ENCODE measurements at places on chromosomes 16 and 17. TPM values are rescaled to one million over a fixed set of nuclear protein-coding genes. Genes with fewer than 3 reads are reported as not detected.

DNA sequence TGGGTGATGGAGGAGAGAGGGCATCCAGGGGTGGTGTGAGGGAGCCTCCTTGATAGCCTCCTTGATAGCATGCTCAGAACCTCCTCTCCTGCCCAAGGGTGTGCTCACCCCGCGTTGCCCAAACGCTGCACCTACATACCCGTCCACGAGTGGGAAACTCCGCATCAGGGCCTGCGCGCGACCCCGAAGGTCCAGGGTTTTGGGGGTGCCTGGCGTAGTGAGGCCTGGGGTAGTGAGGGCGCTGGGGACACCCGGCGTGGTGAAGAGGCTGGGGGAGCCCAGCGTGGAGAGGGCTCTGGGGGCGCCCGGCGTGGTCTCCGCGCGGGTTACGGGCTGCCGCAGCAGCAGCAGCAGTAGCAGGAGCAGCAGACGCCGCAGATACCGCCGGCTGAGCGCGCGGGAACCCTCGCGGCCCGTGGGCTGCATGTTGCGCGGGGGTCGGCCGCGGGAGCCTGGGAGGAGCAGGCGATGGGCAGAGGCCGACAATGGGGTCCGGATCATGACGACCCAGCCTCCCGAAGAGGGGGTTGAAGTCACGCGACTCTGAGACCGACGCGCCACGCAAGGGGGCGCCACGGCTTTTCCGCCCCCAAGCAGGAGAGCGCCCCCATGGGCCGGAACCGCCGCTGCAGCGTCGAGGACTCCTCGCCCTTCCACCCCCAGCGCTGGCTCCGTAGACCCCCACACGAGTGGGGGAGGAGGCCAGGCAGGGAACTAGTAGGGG lies at the start of gene DPEP3:
DPEP3 (minus strand) TSS at position 545 of the 724 bp plus-strand sequence; CDS start at position 426, 119 bp downstream.
- DNase-seq = no peak

DNA sequence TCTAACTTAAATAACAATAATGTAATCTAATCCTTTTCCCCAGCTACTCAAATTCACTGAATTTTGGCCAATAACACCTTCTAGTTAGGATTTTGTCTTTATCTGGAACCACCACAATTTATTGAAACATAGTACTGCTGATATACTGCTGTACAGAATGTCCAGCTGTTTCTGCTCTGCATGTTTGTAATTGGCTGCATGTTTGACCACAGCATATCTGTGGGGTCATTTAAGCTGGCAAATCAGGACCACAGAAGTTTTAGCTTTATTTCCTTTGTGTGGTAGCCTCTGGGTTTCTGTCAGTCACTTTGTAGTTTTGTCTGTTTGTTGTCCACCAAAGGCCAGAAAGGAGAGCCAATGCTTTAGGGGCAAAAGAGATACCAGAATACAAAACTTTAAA lies 22.2 kb upstream of the RAB11FIP4 start:
- no peak for DNase-seq

DNA sequence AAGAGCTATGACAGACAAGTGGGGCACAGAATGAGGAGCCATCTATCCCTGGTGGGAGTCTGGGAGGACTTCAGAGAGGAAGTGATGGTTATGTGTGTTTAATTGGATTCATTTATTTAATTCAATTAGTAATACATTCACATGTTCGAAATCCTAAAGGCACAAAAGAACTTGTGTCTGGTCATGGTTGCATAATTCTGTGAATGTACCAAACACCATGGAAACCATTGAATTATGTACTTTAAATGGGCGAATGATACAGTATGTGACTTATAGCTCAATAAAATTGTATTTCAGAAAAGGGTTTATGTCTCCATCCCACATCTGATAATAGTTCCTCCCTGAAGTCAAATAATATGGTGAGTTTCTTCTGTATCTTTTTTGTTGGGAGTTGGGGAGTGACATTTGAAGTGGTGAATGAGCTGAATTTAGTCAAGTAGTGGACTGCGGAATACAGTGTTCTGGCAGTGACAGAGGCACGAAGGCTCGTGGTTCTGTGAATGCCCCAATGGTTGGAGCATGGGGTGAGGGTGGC lies 19.8 kb upstream of the G6PC1 start:
- DNase-seq = no peak

- no peak for DNase-seq
Observed at GRCh38 chr16:53598511-53599275, 95.7 kb upstream of the AKTIP start.

GRCh38 chr17:77002103-77003045 lies 134.2 kb downstream of the MGAT5B start:
- DNase-seq = no peak

GRCh38 chr16:56815721-56816120 lies 49.3 kb upstream of the SLC12A3 start:
- no peak for DNase-seq

DNA sequence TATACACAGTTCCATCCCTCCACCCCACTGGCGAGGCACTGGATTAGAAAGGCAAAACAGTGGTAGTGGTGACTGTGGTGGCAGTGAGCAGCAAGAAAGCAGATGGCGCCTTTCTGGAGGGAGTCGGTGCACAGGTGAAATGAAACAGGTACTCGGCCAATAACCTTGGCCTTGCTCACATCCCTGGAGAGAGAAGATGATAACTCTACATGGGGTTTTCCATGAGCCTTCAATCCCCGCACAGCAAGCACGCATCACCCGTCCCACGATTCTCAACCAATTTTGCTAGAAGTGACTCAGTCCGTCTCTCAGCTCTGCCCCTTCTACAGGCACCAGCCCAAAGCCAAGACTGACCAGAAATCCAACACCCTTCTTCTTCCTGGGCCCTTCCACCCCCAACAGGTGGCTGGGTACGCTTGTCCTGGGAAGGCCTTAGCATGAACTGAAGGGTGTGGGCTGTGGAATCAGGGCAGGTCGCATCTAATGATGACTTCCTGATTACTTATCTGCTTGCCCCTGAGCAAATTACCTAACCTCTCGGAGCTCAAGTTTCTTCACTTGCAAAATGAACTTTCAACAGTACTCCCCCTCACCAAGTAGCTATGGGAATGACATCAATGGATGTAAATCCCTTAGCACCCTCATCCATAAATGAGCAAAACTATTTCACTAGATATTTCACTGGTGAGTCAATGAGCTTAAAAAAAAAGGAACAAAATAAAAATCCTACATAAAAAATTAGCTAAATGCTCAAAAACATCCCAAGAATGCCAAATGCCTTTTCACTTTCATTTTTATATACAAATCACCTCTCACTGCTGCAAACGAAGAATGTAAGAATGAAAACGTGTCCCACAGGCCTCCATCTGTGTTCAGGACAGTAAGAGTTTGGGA lies 18.0 kb downstream of the XPO6 start:
- peak; percentile 56 for DNase-seq

GRCh38 chr17:77734371-77735080 lies 224.0 kb upstream of the TNRC6C start:
- no peak for DNase-seq

DNA sequence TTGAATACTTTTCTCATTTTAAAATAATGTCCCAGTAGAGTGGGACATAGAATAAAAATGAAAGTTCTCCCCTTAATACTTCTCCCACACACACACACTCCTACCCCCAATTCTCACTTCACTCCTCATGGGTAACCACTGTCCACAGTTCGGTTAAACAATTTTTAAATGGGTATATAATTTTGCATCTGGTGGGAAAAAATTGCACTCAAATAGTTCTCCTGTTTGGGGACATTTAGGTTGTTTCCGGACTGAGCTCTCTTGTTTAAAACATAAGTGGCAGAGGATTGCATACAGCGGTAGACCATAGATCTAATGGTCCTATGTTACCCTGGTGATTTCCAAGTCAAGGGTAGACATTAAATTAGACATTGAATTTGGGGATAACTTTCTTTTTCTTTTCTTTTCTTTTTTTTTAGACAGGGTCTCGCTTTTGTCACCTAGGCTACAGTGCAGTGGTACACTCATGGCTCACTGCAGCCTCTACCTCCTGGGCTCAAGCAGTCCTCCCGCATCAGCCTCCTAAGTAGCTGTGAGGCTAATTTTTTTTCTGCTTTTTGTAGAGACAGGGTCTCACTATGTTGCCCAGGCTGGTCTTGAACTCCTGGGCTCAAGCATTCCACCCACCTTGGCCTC lies 138.3 kb downstream of the SOCS1 start:
- DNase-seq = no peak

- no peak for DNase-seq
Observed at GRCh38 chr16:90031931-90032673, 12.8 kb upstream of the DBNDD1 start.

DNA sequence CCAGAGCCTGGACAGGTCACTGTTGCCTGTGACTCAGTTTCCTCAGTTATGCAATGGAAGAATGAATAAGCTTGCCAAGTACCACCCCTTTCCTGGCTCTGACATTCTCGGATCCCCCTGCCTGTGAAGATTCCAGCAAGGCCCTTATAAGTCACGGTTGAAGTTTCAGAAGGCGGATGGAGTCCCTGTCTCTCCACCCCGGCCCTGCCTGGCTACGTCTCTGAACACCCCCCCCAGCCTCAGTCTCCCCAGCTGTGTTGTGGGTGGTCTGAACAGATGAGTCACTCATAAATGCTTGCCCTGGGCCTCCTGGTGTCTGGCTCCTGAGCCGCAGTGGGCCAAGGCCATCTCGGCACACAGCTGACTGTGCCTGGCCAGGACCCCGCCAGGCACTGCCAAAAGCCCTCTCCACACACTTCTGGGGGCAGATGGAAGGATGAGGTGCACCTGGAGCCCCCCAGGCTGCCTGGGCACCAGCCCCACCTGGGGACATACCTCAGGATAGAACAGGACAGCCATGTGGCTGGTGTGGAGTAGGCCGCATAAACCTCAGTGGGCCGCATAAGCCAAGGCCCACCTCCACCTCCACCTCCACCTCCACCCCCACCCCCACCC lies 15.4 kb downstream of the VASN start:
- no peak for DNase-seq

- DNase-seq = no peak
Observed at GRCh38 chr16:1431497-1432270, 806 bp downstream of the PERCC1 start.

GRCh38 chr17:82587234-82588086 lies 60.8 kb downstream of the WDR45B start:
- DNase-seq = no peak

- DNase-seq = no peak
Observed at GRCh38 chr16:57031156-57031555, 41.8 kb downstream of the NLRC5 start.

- no peak for DNase-seq
Observed at GRCh38 chr17:65297384-65297783, 160.2 kb downstream of the RGS9 start.

DNA sequence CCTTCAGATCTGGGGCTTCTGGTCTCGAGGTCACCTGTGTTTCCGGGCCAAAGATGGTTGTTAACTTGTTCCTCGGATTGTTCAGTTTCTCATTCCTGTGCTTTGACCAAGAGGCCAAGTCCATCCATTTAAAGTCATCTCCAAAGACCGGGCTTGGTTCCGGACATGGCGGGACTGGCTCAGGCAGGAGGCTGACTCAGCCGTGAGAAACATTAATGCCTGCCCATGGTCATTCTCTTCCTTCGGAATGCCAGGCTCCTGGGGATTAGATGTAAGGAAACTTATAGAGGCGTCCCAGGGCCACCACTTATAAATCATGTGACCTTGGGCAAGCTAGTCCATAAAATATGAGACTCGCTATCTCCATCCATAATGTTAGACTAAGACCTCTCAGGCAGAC lies 13.6 kb upstream of the NKD1 start:
- DNase-seq = no peak

GRCh38 chr17:61221597-61222471 lies 177.8 kb upstream of the TBX2 start:
- DNase-seq = peak; percentile 35

GRCh38 chr17:19270347-19270703 lies 33.2 kb downstream of the EPN2 start:
- no peak for DNase-seq

DNA sequence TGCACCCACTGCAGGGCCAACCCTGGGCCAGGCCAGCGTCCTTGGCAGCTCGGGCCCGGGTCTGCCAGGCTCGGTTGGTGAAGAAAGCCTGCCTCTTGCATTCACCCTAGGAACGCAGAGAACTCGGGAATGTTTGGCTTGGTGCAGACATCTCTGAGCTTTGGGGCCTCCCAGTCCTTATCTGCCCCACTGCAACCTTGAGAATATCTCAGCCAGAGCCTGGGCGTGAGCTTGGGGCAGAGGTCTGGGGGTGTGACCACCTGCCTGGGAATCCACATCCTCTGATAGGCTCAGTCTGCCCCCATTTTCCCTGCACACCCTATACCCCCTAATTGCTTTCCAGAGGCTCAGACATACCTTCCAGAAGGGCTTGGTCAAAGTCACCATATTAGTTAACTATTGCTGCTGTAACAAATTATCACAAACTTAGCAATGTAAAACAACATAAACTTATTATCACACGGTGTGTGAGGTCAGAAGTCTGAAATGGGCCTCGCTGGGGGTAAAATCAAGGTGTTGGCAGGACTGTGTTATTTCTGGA lies 30.7 kb upstream of the ZNF423 start:
- no peak for DNase-seq

DNA sequence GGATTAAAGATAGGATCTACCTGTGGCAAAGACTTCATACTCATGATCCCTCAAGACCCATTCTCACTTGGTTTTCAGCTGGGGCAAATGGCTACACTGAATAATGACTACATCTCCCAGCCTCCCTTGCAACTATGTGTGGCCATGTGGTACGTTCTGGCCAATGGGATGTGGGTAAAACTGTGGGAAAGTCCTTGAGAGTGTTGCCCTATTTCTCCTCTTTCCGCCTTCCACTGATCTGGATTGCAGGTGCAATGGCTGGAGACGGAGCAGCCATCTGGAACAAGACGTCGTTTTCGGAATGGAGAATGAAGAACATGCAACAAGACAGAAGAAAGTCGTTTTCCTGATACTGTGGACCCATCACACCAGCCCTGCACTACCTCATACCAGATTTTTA lies 48.5 kb downstream of the HAPSTR1 start:
- DNase-seq = no peak

Gene RHBDL1
- total RNA-seq = 1.7 TPM

Gene KDM6B
- 50.9 TPM for total RNA-seq

Gene ERN2
- not detected for total RNA-seq

Gene KRTAP4-6
- not detected for total RNA-seq

Gene PHF23
- 50.4 TPM for total RNA-seq

Gene ZNF174
- total RNA-seq = 16.0 TPM

Gene PRSS33
- total RNA-seq = 0.36 TPM

Data from activated naive CD8-positive, alpha-beta T cell treated with anti-CD3 and anti-CD28 coated beads, Interleukin-2, amount 10 ng/mL, durations not matched to agents 7 days and 5 days (primary cell).